ENCODE measurements at places on chromosomes 11 and 22. TPM values are rescaled to one million over a fixed set of nuclear protein-coding genes. Genes with fewer than 3 reads are reported as not detected.
A peak's percentile ranks its signal among the peaks of the same experiment; 100 is the strongest.

GRCh38 chr11:65742353-65742752 is 21.8 kb upstream of the RNASEH2C start:
- DNase-seq: peak; percentile 51

DNA sequence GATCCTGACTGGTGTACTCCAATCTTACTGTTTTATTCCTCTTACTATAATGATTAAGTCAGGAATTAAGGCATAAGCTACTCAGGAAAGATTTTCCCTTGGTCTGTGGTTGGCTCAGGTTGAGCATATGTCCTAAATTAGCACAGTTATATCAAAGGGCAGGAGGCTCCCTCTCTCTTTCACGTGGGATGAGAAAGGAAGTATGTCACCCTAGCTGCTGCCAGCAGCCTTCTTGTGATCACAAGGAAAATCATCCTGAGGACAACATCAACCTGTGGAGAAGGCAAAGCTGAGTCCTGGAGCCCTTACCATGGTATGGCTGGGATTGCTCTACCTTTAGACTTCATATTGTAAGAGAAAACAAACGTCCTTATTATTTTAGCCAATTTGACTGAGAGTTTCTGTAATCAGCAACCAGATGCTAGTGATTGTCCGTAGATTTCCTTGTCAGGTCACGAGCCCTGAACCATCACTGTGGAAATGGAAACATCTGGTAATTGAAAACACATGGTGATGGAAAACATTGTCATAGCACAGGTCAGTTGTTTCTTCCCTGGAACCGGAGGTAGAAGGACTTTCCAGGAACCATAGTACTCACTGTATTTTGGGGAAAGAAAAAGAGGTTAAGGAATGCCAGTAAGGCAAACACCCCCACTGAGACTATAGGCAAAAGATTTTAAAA is 40.6 kb upstream of the DEUP1 start:
- no peak for DNase-seq

DNA sequence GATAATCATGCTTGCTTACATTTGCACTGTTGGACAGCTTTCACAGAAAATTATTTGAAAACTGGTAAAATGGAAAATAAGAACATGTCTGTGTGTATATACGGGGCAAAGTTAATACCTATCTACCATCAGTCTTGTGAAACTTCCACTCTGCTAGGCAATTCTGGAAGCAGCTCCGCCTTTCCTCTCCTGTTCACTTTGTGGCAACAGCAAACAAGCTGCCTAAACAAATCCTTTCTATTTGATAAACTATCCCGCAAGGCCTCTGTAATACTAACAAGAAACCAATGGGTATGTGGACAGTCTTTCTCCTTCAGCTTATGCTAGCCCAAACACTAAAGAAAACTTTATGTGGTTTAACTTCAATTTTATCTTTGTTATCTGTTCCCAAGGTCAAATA is 39.2 kb upstream of the RAPSN start:
- DNase-seq: no peak

- DNase-seq: peak; percentile 4
These were observed 21.0 kb upstream of the MS4A6E start for GRCh38 chr11:60305906-60306619.

DNA sequence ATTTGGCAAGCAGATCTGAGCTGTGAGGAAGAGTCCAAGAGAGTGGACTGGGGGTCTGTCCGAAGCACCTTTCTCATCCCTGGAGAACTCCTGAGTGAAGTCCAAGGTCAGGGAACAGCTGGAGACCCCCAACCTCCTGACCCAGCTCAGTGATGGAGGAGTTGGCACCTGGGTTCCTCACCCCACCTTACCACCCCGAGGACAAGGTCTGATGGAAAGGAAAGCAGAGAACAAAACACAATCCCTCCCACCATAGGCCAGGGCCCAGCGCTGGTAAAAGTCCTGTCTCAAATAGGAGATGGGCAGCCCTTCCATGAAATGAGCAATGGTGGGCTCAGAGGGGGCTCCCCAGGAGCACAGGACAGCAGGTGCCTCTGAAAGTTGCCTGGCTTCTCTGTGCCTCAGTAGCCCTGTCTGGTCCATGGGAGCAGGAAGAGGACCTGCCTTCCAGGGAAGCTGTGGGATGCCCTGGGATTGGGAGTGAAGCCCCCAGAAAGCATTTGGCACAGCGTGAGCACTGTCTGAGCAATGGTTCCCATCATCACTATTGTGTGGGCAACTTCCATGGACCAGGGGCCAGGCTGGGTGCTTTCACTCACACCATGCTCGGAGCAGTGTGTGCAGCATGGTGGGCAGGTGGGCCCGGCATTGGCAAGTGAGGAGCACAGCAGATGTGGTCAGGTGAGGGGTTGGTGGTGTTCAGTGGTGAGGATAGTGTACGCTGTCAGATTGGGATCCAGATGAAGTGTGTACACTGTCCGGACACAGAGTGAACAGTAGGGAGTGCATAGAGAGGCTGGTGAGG is 7.5 kb downstream of the TRIM29 start:
- no peak for DNase-seq

GRCh38 chr11:199004-199581 is 6.2 kb downstream of the SCGB1C1 start:
- DNase-seq: no peak

- DNase-seq: peak; percentile 81
These were observed 4.3 kb downstream of the ZC3H7B start for GRCh38 chr22:41305646-41306045.

- DNase-seq: no peak
These were observed 116.2 kb downstream of the FAT3 start for GRCh38 chr11:92340839-92341238.

- no peak for DNase-seq
These were observed 91.5 kb downstream of the GGTLC2 start for GRCh38 chr22:22735695-22736611.

GRCh38 chr22:20111689-20112622 is 3.9 kb upstream of the RANBP1 start:
- no peak for DNase-seq

DNA sequence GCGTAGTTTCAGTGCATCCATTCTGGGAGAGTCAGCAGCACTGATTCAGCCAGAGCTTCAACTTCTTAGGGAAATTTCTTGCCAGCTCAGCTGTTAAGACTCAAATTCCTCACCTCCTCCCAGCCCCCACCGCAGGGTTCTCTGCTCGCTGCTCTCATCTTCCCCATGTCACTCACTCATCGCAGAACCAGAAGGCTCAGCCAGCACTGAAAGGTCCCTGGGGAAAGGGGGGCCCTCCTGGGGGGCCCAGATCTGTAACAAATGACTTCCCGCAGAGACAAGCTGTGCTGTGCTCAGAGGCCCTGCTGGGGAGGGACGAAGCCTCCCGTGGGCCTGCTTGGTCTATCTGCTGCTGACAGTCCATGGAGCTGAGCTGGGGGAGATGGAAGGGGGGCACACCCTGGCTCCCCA is 220.6 kb downstream of the NTM start:
- no peak for DNase-seq

DNA sequence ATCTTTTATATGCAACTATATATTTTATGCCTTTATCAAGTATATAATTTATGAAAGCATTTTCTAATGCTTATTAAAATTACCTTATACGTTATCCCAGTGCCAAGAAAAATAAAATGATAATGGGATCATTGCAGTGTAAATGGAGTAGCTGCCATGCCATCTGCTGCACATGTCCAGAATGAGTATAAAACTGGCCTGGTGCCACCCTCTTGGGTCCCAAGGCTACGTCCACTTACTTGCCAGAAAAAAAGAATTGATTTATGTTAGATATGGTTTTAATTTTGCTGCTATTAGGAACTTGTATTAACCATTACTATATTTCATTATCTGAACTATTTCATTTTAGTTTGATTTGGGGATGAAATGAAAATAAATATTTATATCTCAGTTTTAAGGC is 1127.1 kb upstream of the CNTN5 start:
- no peak for DNase-seq

- DNase-seq: peak; percentile 94
These were observed 2.4 kb downstream of the ZDHHC24 start for GRCh38 chr11:66543263-66544107.

- no peak for DNase-seq
These were observed 60.0 kb downstream of the MED15 start for GRCh38 chr22:20567371-20567847.

- DNase-seq: no peak
These were observed 22.6 kb downstream of the MRPL23 start for GRCh38 chr11:1969776-1970175.

- no peak for DNase-seq
These were observed 369.5 kb downstream of the BRD1 start for GRCh38 chr22:49457946-49458707.

DNA sequence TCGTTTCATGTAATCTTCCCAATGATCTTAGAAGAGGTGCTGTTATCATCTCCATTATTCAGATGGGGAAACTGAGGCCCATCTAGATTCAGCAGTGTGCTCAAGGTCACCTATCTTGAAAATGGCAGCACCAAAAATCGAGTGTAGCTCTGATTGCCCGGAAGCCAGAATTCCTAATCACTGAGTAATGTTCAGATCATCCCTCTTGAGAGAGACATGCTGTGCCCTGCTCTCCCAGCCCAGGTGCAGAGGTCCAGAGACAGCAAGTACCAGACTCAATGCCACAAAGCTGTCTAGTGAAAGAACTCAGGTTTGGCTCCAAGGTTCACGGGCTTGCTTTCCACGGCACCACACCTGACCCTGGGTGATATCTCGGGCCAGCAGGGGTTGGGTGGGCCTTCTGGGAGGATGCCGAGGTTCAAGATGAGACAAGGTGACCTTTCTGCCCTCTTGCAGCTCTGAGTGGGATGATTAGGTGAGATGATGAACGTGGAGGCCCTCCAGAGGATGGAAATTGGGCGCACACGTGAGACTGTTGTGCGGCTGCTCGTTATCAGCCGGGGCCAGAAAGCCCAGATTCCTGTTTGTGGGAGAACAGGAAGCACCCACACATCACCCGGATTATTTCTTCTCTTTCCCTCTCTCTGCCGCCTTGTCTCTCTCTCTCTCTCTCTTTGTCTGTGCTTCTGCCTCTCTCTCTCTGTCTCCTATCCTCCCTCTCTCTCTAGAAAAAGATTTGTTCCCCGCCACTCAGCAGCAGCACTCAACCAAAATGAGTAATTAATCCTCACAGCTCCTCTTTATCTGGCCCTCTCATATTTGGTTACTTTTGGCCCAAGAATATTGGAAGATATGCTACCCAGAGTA is 19.0 kb upstream of the RASD2 start:
- peak; percentile 28 for DNase-seq

- DNase-seq: no peak
These were observed 142.4 kb downstream of the KIRREL3 start for GRCh38 chr11:126857860-126858808.

GRCh38 chr11:4766420-4767043 is 3.2 kb downstream of the OR51F1 start:
- no peak for DNase-seq

DNA sequence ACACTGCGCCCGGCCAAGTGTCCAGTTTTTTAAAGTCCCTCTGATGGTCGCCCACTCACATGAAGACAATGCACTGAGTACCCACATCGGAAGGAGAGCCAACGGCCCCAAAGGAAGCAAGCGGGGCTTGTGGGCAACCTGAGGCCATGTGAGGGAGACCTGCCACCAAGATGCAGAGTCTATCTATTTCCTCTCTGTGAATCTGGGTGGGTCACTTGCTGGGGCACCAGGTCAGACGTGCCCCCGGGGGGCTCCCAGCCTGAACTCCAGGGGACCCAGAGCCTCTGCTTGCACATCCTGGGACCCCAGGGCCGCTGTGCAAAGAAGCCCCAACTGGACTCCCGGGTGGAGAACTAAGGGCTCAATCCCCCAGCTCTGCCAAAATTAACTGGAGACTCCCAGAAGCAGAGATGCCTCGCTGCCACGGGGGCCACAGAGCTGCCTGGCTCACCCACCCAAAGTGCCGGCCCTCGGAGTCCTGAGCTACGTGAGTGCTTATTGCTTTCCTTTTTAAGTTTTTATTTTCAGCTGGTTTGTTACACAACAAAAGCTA is 106.4 kb downstream of the BRD1 start:
- no peak for DNase-seq

DNA sequence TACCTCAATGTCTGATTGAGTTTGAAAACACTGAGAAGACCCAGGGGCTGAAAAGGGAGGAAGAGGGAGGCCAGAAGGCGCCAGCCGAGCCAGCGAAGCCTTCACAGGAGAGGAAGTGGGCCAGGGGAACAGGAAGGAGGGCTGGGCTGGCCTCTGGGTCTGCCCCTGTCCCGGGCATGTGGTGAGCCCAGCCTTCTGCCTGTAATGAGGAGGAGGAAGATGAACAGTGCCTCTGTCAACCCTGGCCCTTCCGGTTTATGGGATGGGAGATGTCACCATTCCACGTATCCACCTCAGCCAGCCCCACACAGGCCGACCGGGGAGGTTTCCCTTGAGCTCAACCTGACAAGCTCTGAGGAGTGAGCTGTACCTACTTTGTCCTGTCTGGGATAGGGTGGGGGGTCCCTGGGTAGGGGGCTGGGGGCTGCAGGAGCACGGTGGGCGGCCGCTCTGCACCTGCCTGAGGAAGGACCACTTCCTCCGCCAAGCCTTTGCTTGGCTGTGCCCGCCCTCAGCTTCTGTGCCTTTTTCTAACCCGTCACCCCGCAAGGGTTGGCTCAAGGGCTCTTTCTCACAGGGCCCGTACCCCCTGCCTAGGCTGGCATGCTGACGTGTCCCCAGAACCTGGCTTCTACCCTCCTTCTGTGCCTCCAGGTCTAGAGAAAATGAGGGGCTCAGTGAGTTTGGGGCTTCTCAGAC is 2.0 kb downstream of the PARVG start:
- no peak for DNase-seq

- DNase-seq: no peak
These were observed 51.6 kb downstream of the DHCR7 start for GRCh38 chr11:71396548-71397123.

GRCh38 chr11:69906453-69906907 is 87.3 kb upstream of the FGF3 start:
- no peak for DNase-seq

GRCh38 chr11:46916286-46917108 is 1.9 kb downstream of the LRP4 start:
- DNase-seq: peak; percentile 66

- DNase-seq: peak; percentile 93
These were observed 73.4 kb upstream of the YWHAH start for GRCh38 chr22:31870890-31871289.

OR6A2 gene
- 0.17 TPM for total RNA-seq

ANO5 gene
- under 0.01 TPM for total RNA-seq

OR5M11 gene
- total RNA-seq: not detected

PLXNB2 gene
- 135 TPM for total RNA-seq

FOSL1 gene
- total RNA-seq: 4.9 TPM

ADM gene
- total RNA-seq: 569 TPM

Data from dermis blood vessel endothelial cell (primary cell).